ENCODE measurements at places on chromosomes 6 and 20.

GRCh38 chr6:90135667-90136066 lies 161.0 kb downstream of the BACH2 start:
- DNase-seq = no peak

- no peak for DNase-seq
These were observed 40.8 kb upstream of the ATXN1 start for GRCh38 chr6:16802071-16802470.

- no peak for DNase-seq
These were observed 169.2 kb downstream of the ZFAND3 start for GRCh38 chr6:37988696-37989095.

- DNase-seq = no peak
These were observed 68.0 kb downstream of the OTOR start for GRCh38 chr20:16816192-16816591.

GRCh38 chr6:114140416-114140815 lies 169.5 kb upstream of the HDAC2 start:
- no peak for DNase-seq

DNA sequence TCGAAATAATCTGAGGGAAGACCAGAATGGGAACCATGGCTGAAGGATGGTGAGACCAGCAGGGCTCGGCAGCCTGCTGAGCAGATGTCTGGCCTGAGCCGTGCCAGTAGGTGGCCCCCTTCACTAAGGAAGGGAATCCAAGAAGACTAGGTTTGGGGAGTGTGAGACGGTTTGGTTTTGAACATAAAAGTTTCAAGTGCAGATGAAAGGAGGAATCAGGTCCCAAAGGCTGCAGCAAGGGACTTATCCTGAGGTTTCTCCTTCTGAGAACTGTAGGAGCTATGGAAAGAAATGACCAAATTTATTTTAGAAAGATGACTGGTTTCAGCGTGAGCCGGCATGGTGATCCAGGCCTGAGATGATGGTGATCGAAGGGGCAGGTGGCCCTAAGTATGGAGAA lies 4.6 kb upstream of the OSER1 start:
- DNase-seq = peak; percentile 18

DNA sequence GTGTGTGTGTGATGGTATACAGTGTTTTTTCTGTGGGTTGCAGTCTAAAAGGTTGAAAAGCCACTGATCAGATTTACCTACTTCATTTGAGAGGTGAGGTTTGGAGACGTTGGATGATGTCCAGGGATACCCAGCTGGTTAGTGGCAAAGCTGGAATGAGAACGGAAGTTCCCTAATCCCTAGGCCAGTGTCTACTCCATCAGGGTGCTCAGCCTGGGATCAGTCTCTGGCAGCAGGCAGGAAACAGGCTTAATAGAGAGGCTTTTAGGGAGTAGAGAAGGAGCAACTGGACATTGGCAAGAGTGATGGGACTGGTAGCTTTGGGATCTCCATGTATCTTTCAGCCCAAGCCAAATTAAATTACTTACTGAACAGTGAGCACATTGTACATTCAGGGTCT lies 80.7 kb downstream of the C6orf52 start:
- DNase-seq = no peak

- no peak for DNase-seq
These were observed 158.6 kb upstream of the NT5E start for GRCh38 chr6:85291326-85291725.

DNA sequence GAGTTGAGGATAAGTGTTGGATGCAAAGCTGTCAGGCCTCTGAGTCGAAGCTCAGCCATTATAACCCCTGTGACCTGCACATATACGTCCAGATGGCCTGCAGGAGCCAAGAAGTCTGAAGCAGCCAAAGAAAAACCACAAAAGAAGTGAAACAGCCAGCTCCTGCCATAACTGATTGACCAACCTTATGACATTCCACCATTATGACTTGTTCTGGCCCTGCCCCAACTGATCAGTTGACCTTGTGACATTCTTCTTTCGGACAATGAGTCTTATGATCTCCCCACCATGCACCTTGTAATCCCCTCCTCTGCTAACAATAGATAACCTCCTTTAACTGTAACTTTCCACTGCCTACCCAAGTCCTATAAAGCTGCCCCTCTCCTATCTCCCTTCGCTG lies 133.7 kb upstream of the AGPAT4 start:
- no peak for DNase-seq

- no peak for DNase-seq
These were observed 96.9 kb downstream of the FAM120B start for GRCh38 chr6:170403451-170403850.

DNA sequence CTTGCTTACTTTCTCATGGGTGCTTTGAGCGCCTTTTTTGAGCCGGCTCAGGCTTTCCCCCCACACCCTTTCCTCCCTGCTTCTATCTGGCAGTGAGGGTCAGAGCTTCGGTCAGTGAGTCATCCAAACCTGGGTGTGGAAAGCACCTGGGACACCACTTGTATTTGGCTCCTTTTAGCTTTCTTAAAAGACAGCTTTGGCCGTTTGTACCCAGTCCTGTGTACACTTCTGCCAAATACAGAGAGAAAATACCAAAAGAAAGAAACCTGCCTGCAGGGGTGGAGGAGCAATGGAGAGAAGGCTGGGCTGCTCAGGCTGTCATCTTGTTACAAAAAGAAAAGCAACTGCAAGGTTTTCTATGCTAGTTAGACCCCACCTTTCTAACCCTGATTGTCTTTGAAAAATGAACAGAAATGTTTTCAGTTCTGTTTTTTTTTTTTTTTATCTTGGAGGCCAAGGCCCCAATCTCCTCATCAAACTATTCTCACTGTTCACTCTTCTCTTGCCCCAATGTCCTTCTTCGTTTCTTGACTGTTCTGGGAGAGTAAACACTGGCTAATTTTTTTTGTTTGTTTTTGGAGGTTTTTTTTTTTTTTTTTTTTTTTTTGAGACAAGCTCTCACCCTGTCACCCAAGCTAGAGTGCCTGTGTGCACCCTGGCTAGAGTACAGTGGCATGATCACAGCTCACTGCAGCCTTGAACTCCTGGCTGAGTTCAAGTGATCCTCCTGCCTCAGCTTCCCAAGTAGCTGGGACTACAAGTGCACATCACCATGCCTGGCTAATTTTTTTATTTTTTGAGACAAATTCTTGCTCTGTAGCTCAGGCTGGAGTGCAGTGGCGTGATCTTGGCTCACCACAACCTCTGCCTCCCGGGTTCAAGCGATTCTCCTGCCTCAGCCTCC lies 76.4 kb downstream of the SSR1 start:
- no peak for DNase-seq

- DNase-seq = no peak
These were observed 88.5 kb downstream of the POPDC3 start for GRCh38 chr6:105091140-105091829.

DNA sequence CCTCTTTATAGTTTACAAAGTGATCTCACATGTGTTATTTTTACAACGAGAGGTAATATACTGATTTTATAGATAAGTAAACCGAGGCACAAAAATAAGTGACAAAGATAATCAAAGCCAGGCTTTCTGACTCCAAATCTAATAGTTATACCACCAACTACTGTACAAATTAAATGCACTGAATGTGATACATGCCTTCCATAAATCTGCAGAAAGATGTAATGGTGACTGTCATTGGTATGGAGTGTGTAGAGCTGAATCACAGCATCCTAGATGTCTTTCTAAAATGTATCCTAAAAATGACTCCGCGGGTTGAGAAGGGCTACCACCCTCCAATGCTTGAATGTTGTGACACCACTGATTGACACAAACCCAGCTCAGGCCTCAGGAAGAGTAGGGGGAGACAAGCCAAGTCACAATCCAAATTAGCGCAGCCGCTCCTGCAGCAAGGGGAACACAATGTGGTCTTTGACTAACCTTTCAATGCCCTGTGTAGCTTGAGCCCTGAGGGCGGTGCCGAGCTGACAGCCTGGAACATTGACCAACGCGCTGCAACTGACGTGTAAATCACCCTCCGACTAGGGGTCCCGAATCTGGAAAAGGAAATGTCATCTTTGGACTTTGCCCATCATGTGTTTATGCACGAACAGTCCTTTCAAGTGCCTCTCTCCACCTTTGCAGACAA lies 136.8 kb downstream of the OLIG3 start:
- DNase-seq = no peak

DNA sequence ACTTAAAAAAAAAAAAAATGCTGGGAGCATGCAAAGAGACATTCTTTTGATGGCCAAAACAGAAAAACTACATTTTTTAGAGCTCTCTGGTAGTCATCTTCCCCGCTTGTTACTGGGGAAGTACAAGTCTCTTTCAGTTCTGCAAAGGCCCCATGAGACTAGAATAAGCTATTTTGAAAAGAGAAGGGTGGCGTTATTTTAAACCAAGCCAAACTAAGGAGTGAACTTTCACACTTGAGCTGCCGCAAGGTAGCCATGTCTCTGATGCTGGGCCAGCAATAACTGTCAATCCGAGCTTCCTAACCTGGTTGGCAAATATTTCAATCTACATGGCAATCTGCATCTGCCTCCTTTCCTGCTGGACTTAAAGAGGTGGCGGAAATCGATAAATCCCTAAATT lies 96.7 kb downstream of the L3MBTL3 start:
- DNase-seq = no peak

GRCh38 chr20:48329676-48330664 lies 497.8 kb downstream of the PREX1 start:
- no peak for DNase-seq

DNA sequence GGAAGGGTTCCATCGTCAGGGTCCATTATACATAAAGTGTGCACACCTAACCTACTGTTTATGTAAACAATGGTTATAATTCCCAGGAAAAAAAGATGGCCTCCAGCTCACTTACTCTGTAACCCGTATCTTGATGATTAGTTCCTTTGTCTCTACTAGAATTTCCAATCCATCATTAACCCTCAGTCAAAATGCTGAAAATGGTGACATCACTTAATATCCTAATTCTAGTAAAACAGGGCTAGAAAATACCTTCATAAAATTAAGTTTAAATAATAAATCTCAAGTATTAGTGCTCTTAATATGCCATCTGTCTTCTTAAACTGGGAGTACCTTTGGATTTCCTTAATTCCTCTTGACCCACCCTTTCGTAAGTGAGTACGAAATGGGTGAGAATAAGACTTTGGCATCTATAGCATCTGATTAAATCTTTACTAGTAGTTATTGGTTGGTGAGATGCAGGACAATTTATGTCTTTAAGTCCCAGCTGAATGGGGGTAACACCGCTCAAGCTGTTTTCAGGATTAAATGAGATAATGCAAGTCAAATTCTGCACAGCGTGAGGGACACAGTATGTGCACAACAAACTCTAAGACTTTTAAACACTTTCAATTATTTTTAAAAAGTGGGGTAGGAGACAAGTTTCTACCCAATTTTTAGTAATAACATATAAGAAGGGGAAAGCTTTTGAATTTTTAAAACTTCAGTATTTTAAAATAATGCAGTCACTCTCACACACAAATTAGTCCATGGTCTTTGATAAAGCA lies 1.6 kb downstream of the HMGN3 start:
- no peak for DNase-seq

GRCh38 chr6:42095776-42096541 lies 45.6 kb downstream of the TAF8 start:
- no peak for DNase-seq

GRCh38 chr6:134724771-134725340 lies 225.0 kb downstream of the ALDH8A1 start:
- DNase-seq = no peak

- DNase-seq = no peak
These were observed 534 bp downstream of the NANP start for GRCh38 chr20:25623225-25623735.

GRCh38 chr20:49627329-49627761 lies 59.4 kb upstream of the PTGIS start:
- no peak for DNase-seq

DNA sequence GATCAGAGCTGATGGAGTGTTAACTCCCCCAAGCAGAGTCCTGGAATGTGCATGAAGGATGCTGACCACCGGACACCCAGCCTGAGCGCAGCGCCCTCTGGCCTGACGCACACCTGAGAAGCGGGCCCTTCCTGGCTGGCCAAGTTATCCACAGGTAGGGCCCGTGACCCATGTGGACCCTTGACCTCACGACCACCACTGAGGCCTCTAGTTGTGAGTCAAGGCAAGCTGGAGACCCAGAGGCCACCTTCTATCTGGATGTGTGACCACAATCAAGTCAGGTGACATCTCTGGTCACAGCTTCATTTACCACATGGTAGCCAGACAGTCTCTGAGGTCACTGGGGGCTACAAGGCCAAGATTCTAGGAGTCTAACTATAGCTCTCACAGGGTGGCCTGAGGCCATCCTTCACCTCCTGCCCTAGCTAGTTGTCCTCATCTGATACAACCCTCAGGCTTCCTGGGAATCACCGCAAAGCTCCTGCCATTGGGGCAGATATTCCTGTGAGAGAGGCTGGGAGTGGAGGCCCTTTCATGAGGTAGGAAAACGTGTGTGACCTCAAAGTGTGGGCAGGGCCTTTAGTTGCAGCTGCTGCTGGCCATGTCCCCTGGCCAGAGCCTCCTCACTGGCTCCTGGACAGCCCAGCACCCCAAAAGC lies 53.1 kb downstream of the DSTN start:
- no peak for DNase-seq

GRCh38 chr6:43119482-43119881 lies 43.4 kb downstream of the PTK7 start:
- no peak for DNase-seq

GRCh38 chr20:7151676-7152470 lies 384.4 kb downstream of the BMP2 start:
- DNase-seq = no peak

DNA sequence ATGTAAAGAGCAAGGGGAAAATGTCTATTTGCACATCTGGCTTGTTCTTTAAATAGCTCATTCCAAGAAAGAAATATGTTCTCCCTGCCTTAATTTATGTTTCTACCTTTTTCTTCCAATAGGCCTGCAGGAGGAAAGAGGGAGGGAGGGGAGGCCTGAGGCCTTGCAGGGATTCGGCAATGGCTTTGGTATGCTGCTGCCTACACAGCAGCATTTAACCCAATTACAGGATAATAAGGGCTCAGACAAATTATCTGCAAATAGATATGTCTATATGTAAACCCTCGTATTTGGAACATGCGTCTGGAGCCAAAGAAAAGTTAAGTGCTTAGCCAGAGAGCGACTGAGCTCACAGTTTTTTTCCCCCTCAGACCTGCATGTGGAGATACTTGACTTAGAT lies 277.2 kb downstream of the CDC5L start:
- no peak for DNase-seq

DNA sequence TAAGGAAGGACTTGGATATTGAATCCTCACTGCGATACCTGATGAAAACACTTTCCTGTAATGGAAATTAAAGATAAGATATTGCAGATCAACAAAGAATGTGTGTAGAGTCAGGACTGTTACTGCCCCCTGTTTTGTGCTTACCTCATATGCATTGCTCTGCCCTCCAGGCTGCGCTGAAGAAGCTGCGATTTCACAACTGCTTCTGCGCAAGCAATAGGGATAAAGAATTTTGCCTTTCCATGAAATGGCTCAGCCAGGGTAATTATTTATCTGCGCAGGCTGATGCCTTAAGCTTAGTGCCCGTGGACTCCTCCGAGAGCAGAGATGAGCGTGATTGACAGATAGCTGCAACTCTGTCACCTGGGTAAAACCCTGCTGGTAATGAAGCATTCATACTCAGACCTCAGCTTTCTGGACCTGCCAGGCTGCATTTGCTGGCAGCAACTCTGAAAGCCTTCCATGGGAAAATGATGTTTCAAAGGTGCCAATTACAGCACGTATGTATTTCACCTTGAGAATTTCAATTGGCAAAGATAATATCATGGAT lies 370.6 kb downstream of the SAMD5 start:
- no peak for DNase-seq

Data from activated naive CD4-positive, alpha-beta T cell (primary cell).